ENCODE measurements at places on chromosomes 4 and X.

GRCh38 chr4:120801137-120801758 is 121.3 kb downstream of the PRDM5 start:
- DNase-seq: no peak

DNA sequence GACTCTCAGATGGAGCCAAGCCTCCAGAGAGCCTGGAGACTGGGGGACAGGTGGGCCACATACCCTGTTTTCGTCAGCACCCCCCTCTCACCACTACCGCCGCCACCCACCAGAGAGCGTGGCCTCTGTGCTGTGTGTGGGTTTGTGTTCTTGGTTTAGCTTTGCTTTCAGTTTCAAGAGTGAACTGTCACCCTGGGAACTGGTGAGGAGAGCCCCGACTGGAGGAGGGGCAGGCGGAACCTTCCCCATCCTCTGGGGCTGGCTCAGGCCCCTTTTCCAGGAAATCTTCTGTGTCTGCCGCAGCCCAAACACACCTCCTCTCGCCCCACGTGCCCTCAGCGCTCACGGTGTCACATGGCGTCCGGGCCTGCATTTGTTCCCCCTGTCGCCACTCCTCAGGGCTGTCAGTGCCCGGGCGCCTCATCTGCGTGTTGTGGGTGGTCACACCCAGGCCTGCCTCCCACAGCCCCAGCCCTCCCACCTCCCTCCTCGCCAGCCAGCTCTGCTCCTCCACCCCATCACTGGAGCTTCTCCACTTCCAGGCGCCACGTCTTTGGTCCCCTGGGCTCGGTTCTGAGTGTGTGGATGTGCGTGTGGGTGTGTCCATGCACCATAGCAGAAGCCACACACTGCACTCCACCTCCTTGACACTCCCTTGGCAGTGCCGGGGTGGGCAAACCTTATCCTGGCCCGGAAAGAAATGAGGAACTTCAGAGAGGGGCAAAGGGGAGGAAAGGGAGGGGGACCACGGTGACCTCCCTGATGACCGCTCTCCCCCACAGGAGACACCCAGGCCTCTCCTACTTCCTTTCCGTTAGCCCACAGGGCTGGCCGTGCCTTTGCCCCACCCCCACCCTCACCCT is 27.8 kb downstream of the ELF4 start:
- DNase-seq: peak; percentile 56

DNA sequence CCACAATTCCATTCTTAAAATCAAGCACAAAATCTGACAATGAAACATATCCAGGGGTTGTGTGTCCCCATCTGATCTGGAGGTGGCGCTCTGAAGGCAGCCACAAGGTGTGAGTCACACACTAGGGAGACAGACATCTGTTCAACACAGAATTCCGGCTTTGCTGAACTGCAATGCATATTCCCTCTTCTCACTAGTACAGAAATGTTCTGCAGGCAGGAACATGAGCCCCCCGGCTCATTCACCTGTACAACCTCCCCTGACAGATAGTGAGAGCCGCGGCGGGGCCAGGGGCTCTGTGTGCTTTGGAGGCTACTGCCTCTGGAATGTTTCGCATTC is 41.9 kb downstream of the WDR1 start:
- no peak for DNase-seq

DNA sequence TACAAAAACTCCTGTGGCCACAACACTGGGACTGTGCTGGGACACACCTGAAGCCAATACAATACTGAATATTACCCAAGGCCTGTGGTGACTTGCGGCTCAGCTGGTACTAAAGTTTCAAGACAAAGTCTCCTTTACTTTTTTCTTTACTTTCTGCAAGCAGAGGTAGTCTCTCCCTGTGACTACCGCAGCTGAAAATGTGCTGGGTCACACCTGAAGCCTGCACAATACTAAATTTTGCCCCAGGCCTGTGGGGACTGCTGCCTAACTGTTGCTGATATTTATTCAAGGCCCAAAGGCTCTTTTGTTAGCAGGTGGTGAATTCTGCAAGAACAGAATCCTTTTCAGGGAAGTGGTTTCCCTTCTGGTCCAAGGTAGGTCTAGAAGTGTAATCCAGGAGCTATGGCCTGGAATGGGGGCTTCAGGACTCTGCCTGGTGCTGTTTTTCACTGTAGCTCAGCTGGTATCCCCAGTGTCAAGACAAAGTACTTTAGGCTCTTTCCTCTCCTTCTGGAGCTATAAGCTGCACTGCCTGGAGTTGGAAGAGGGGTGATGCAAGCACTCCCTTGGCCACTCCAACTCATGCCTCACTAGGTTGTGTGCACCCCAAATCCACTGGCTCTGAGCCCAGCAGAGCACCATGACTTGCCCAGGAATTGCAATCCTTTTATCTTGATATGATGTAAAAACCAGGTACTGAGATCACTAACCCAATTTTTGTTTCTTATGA is 489.4 kb downstream of the TECRL start:
- DNase-seq: no peak
